ENCODE measurements at places on chromosomes 7 and 10.
A peak's percentile ranks its signal among the peaks of the same experiment; 100 is the strongest.

GRCh38 chr7:134732728-134733127 lies 46.7 kb upstream of the CALD1 start:
- DNase-seq = no peak

DNA sequence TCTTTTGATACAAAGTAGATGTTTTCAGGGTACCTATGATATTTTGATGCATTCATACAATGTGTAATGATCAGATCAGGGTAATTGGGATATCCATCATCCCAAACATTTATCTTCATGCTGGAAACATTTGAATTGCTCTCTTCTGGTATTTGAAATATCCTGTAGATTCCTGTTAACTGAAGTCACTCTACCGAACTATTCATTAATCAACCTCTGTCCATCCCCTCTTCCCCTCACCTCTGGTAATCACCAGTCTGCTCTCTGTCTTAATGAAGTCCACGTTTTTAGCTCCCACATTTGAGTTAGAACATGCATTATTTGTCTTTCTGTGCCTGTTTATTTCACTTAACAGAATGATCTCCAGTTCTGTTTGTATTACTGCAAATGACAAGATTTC lies 11.3 kb downstream of the MTG1 start:
- no peak for DNase-seq

- peak; percentile 88 for DNase-seq
Observed at GRCh38 chr10:104268713-104269645, at the start of gene GSTO2. Gene GSTO2, plus strand, starts transcription at chr10:104269184. Its CDS starts 5,732 bp downstream, at chr10:104274916.

- no peak for DNase-seq
Observed at GRCh38 chr10:124153023-124153826, 59.8 kb upstream of the CHST15 start.

DNA sequence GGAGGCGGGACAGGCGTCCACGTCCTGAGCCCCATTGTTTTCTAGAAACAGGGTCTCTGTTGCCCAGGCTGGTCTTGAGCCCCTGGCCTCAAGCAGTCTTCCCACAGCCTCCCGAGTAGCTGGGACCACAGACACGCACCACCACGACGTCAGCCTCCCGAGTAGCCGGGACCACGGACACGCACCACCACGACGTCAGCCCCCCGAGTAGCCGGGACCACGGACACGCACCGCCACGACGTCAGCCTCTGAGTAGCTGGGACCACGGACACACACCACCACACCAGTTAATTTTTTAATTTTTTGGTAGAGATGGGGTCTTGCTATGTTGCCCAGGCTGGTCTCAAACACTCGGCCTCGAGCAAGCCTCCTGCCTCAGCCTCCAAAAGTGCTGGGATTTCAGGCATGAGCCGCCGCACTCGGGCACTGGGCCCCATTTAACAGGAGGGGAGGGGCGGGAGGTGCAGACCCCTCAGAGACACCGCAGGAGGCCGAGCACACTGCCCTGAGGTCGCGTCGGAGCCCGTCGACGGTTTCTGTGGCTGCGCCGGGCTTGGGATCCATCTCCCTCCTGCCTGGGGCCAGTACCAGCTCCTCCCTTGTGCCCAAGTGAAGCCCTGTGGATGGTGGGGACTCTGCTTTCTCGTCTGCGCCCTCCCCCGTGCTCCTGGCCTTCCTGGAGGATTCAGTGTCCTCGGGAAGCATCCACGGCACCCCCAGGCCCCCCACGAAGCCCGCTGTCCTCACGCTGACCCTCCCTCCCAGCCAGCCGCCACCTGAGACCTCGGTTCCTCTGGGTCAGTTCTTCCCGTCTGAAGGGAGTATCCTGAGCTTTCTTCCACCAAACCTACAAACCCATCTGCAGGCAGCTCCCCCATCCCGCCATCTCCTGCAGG lies 13.0 kb downstream of the FAM20C start:
- DNase-seq = no peak

- DNase-seq = no peak
Observed at GRCh38 chr10:24701447-24701846, 22.2 kb downstream of the ARHGAP21 start.

- DNase-seq = no peak
Observed at GRCh38 chr7:31702354-31702753, 15.3 kb downstream of the PPP1R17 start.

- no peak for DNase-seq
Observed at GRCh38 chr10:70828923-70829322, 13.2 kb downstream of the SGPL1 start.

DNA sequence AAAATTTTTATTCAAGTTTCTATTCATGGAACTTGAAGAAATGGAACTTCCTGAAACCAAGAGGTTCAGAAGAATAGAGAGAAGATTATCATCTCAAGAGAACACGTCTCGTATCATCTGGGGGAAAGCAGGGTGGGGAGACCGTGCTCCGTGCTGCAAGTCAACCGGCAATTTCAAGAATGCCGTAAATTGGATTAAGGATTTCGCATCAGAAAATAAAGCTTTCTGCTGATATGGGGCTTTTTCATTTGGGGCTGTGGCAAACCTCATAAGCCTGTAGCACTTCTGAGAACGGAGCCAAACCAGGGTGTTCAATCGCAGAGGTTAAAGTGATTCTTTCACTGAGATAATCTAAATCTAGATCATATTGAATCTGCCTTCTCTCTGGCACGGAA lies 150.1 kb upstream of the NPS start:
- no peak for DNase-seq

GRCh38 chr7:87216701-87217508 lies 2.6 kb downstream of the TMEM243 start:
- DNase-seq = no peak

DNA sequence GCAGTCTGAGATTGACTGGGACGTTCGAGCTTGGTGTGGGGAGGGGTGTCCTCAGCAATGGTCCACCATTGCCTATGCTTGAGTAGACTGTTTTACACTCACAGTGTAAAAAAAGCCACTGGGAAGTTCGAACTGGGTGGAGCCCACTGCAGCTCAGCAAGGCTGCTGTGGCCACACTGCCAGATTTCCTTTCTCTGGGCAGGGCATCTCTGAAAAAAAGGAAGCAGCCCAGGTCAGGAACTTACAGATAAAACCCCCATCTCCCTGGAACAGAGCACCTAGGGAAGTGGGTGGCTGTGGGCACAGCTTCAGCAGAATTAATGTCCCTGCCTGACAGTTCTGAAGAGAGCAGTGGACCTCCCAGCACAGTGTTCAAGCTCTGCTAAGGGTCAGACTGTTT lies 80.3 kb downstream of the BICC1 start:
- DNase-seq = no peak

- no peak for DNase-seq
Observed at GRCh38 chr7:11428877-11429581, 403.0 kb downstream of the THSD7A start.

- DNase-seq = no peak
Observed at GRCh38 chr10:63169624-63170023, 36.5 kb downstream of the NRBF2 start.

DNA sequence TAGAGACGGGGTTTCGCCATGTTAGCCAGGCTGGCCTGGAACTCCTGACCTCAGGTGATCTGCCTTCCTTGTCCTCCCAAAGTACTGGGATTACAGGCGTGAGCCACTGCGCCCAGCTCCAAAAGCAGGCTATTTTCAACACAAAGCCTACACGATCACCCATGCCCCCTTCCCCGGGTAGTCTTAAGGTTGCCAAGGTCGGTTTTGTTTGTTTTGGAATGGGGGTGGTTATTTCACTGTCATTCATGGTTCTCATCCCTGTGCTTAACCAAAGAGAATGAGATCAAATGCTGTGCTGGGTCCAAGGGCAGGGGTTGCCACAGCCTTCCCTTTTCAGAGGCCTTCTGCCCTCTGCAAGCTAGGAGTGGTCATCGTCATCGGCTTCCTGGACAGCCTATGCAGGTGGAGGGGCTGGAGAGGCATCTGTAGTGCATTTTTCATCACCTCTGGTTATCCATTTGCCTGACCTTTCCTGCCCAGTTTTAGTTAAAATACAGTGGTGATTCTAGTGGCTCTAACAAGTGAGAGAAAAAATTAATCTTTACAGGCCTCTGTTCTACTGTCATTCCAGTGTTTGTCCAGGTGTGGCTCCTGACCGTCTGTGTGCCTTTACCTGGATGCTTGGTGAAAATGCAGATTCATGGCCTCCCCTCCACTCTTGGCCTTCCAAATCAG lies 11.4 kb downstream of the BLVRA start:
- no peak for DNase-seq

DNA sequence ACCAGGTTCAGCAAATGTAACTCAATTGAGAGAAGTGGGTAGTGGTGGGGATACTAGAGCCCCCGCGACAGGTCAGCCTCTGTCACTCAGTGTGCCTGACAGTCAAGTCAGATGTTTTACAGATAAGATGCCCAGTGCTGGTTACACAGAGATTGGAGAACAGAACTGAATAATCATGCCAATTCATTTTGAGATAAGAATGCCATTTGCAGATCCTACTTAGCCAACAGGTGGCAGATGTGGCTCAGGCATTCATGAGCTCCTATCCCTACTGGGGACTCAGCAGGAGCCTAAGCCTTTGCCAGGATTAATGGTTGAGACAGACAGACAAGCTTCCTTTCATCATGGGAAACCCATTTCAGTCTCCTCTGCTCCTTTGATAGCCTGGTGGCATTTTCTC lies 137.8 kb downstream of the MAPK8 start:
- no peak for DNase-seq

DNA sequence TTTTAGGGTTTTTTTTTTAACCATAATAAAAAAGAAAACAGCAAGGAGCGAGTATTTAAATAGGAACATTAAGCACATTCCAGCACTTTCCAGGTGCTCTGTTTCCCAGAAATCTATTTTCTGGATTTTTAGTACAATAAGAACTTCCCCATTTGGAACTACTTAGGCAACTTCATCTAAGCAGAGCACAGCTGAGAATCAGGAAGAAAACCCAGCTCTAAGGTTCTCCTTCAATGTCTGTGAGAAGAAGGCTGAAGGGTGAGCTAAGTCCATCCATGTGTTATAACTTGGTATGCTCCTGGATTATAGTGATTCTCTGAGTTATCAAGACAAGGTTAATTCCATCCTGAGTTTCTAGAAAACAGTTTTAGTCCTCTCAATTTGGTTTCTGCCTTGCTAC lies 181.9 kb downstream of the CYP26A1 start:
- no peak for DNase-seq

- DNase-seq = no peak
Observed at GRCh38 chr7:143437578-143437977, 5.7 kb upstream of the TAS2R60 start.

- DNase-seq = no peak
Observed at GRCh38 chr7:99499371-99499720, 735 bp downstream of the ZNF394 start.

DNA sequence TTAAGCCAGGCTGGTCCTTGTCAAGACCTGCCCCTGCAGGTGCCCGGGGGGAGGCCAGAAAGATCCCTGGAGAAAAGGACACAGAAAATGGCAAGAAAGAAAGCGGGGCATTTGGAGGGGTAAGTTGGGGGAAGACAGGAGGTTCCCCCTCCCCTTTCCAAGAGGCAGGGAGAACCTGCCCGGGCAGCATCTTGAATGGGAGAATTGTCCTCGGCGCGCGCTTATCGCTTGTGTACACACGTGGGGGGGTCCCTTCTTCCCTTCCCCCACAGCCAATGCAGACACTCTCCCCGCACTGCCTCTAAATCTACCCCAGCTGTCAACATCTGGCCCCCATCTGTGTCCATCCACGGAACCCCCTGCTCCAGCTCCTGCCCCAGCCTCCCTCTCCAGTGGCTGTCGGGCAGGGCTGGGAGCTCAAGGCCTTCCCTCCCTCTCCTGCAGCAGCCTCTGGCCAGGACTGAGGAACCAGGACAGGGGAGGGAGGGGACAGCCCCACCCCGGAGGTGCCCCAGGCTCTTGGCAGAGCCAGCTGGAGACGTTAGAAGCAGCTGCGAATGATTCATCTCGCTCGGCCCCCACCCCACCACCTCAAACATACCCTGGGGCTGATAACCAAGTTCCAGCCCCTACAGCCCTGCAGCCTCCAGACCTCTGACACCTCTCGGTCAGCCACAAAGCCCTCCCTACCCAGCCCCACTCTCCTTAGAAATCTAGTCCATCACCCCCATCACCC lies 25.3 kb downstream of the EPHB4 start:
- DNase-seq = no peak

- no peak for DNase-seq
Observed at GRCh38 chr7:93690021-93690420, 115.5 kb upstream of the CALCR start.

GRCh38 chr7:46525876-46526275 lies 604.8 kb upstream of the IGFBP3 start:
- DNase-seq = no peak

DNA sequence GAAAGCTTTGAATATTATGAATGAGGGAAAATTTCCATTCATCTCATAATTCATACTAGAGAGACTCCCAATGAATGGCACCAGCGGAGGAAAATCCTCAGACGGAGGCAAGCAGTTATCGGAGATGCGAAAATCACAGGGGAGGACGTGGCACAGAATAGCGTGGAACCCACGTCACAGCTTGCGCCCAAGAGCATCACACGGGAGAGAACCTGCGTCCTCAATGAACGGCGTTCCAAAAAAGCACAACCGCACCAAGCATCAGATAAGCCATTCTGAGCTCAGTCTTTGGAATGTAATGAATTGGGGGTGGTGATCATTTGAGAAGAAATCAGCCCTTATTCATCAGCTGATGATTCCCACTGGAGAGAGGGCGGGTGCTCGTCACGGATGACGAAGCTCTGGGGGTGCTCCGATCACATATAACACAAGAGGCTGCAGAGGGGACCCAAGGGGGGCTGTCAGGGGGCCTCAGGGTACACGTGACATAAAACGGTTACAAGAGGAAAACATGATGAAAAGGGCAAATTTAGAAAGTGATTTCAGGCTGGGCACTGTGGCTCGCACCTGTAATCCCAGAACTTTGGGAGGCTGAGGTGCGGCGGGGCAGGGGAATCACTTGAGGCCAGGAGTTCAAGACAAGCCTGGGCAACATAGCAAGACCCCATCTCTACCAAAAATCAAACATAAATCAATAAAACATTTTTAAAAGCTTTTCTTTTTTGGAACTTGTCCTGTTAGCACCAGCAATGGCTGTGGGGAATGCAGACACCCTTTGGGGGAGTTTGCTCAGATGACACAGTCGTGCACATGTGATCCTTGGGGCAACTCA lies 33.8 kb upstream of the FIS1 start:
- no peak for DNase-seq

DNA sequence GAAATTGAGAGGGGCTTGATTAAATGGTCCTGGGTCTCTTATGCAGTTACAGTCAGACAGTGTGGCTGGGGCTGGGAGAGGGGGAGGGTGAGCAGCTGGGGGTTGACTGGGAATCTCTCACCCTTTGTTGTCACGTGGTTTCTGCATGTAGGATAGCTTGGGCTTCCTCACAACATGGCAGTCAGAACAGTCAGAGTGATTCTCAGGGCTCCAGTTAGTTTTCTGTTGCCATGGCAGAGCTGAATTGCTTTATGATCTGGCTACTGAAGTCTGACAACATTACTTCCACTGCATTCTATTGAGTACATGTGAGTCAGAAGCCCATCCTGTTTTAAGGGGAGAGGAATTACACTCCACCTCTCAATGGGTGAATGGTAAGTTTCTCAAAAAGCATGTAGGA lies 102.7 kb downstream of the WDR11 start:
- no peak for DNase-seq

- DNase-seq = no peak
Observed at GRCh38 chr7:10146271-10146670, 827.4 kb upstream of the PHF14 start.

GRCh38 chr7:100517305-100517704 lies 21.7 kb upstream of the AGFG2 start:
- no peak for DNase-seq
